Pulmonary artery endothelial cell (primary cell): ENCODE measurements at places on chromosomes 6 and 20. TPM values are rescaled to one million over a fixed set of nuclear protein-coding genes. Genes with fewer than 3 reads are reported as not detected.
A peak's percentile ranks its signal among the peaks of the same experiment; 100 is the strongest.

DNA sequence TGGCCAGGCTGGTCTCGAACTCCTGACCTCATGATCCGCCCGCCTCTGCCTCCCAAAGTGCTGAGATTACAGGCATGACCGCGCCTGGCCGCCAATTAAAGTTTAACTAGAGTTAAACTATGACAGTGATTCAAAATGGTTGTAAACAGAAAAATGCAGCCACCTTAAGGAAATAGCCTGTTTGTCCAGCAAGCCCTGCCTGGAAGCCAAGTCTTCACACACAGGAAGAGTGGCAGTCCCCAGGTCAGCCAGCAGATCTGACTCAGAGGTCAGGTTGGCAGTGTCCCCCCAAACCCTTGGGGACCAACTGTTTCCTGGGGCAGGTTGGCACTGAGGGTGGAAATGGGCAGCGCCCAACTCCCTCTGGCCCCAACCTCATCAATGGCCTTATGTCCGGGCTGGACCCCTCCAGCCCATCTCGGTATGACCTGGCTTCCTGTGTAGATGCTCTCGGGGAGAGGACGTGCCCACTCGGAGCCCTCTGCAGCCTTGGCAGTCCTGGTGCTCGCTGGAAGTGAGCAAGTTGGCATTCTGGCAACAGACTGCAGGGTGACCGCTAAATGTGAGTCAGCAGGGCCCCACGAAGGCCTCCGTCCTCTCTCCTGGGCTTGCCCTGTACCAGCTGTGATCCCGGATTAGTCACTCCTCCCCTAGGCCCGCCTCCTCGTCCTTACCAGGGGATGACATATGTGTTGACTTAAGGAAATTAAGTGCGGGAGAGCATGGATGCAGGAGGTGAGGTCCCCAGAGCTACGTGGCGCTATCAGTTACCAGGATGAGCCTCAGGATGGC is 9.7 kb upstream of the HSP90AB1 start:
- peak; percentile 94 for DNase-seq

Gene CSNK2A1
- total RNA-seq: 135 and 157 TPM in 2 replicates

DNA sequence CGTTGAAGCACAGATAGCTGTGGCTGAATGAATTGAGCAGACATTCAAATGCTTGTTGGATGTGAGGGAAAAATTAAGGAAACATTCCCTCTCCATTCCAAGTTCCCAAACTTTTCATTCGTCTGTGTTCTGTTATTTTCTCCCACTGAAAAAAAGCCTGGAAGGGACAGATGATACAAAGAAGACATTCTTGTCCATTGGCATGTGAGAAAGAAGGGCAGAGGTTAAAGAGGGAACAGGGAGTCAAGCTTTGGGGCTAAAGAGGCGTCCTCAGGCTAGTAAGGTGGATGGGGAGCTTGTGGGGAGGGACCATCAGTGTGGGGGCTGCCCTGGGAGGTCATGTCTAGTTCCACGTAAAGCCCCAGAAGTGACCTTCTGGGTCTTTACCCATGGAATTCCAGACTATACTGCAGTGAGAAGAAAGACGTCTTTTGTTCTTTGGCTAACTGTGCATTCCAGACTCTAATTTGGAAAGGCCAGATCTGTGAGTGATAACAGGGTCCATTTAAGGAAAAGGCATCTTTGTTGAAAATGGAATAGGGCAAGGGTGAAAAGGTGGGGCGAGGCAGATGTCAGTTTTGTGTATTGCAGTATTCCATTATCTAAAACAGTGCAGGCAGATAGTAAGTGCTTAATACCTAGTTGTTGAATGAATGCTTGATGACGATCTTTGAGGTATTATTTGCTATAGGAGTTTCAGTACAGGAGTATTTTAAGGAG is 117.5 kb downstream of the SOX4 start:
- no peak for DNase-seq

DNA sequence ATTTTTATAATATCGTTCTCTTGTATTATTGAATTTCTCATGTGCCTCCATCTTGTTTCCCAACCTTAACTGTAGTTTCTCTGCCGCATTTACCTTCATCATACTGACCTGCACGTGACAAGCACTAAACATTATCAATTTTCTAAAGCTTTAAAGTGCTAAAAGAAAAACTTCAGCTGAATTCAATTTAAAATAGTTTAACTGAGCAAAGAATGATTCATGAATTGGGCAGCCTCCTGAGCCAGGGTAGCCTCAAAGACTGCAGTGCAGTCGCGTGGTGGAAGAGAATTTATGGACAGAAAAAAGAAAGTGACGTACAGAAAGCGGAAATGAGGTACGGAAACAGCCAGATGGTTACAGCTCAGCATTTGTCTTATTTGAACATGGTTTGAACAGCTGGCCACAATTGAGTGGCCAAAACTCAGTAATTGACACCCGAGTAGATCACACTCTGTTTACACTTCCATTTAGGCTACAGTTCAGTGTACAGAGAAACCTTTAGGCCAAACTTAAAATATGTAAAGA is 4.2 kb upstream of the ZDHHC14 start:
- no peak for DNase-seq

GRCh38 chr6:108275976-108276375 is 15.1 kb upstream of the SNX3 start:
- no peak for DNase-seq

- peak; percentile 22 for DNase-seq
These were observed 10.6 kb upstream of the FAM8A1 start for GRCh38 chr6:17589406-17590096.

DNA sequence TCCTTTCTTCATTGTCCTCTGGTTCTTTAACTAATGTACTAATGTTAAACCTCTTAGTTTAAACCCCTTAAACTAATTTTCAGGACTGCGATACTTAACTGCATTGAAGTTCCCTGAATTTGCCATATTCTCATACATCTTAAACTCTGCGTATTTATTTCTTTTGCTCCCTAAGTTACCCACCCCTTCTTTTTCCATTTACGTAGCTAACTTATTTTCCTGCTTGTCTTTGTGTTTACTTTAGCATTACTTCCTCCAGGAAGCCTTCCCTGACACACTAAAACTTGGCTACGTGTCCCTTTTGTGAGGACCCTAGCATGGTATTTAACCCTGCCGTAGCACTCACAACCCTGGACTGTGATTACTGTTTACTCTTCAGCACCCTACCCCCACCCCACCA is 79.0 kb downstream of the UBR2 start:
- DNase-seq: no peak

- no peak for DNase-seq
These were observed 33.2 kb upstream of the TASP1 start for GRCh38 chr20:13671916-13672378.

Gene CRISP3
- total RNA-seq: not detected in 2 replicates

DNA sequence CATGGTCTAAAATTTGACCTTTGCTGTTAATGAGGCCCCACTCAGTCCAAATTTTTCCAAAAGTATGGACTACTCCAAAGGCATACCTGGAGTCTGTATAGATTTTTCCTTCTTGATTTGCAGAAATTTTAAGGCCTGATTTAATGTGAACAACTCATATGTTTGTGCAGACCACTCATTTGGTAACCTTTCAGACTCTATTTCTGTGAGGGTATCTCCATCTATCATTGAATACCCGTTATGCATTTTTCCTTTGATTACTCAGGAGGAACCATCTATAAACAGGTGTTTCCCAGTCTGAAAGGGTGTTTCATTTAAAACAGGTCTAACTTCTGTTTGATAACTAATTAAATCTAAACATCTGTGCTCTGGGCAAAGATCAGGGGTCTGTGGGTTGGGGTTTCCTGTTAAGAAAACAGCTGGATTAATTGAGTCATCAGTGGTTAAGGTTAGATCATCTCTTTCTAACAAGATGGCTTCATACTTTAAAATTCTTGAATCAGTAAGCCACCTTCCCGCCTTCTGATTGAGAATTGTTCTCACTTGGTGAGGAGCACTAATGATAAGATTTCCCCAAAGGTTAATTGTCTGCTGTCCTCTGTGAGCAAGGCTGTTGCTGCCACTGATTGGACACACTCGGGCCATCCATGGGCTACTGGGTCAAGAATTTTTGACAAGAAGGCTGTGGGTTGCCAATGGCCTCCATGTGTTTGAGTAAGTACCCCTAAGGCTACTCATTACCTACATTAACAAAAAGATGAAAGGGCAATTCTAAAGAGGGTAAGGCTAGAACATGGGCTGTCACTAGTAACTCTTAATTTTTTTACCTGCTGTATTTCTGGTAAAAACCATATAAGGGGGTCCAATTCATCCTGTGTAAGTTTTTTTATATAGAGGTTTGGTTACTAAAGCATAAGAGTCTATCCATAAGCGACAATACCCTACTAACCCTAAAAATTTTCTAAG is 24.1 kb downstream of the HLA-B start:
- no peak for DNase-seq

Gene SPTLC3
- 0.40 and 0.71 TPM in 2 replicates for total RNA-seq

DNA sequence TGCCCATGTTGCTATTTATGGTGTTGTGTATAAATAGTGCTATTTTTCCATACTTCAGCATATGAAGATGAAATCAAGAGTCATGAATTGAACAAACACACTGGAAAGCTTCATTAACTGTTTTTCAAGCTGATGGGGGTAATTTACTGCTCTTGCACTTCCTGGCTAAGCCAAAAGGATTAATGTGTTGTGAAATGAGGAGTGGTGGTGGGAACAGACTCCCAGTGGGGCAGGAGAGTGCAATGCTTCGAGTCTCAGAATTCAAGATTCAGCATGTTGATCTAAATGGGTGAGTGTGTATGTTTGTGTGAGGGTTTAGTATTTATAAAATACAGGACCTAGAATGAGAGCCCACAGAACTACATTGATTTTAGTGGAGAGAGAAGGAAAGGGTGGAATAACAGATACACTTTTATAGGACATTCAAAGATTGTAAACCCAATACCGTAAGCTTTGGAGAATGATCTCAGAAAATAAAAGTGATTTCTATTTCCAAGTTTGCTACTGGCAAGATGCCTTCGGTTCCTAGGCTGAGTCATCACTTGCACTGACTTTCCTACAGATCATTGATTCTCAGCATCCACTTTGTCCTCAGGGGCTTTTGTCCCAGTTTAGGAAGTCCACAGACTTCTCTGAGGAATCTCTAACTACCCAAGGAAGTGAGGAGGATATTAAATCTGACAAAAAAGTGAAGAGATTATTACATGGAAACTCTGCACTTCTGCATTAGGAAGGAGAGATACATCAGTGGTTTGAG is 303.6 kb downstream of the TRDN start:
- no peak for DNase-seq

Gene GSTA2
- total RNA-seq: not detected in 2 replicates
